Fibroblast of skin of abdomen (primary cell): ENCODE measurements at places on chromosomes 11 and 22.

GRCh38 chr11:8930456-8931175 lies 2.1 kb downstream of the C11orf16 start:
- DNase-seq = no peak

DNA sequence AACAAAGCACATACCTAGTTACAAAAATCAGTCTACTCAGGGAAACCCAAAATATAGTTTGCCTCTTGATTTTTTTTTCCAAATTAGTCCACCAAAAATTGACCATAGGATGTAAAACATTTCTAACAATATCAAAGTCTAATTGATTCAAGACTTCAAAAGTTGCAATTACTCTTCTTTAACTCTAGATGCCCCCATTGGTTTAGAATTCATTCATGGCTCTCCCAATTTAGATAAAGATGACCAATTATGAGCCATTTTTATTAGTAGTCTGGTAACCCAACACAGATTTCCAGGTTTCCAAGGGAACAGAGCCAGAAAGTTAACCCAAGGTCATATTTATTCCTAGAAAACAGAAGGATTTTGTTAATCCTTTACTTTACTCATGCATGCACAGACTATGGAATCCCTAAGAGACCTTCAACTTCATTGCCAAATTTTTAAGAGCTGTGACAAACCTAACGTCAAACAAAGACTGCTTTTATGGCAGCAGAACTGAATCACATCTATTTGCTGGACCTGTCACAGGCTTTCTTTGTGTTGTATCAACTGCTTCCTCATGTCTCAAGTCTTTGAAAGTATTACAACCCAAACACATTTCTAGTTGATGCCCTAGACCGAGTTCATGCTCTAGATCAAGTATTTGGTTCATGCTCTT lies 55.3 kb downstream of the C22orf42 start:
- no peak for DNase-seq

- DNase-seq = no peak
These were observed 38.3 kb downstream of the KCNJ4 start for GRCh38 chr22:38416621-38417251.

DNA sequence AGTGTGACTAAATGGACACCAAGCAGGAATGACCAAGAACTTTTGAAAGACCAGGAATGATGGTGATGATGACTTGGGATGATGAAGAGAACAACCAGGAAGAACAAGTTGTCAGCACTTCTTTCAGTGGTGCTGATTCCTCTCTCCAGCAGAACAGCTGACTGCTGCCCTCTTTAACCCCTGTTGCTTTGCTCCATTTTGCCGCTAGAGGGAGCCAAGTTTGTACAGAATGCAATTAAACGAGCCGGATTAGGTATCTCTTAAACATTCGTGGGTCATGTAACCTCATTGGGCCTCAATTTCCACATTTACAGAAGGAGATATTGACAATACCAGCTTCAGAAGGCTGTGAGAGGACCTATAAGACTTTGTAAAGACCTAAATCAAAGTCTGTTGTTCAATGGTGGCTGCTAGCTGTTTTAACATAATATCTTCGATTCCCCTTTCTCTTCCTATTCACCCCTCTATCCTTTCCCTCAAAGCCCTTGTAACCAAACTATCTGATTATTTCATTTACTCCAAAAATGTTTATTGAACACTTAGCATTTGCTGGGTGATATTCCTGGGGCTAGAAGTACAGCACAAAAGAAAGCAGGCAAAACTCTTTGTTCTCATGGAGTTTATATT lies 1.9 kb downstream of the OR4S1 start:
- no peak for DNase-seq

DNA sequence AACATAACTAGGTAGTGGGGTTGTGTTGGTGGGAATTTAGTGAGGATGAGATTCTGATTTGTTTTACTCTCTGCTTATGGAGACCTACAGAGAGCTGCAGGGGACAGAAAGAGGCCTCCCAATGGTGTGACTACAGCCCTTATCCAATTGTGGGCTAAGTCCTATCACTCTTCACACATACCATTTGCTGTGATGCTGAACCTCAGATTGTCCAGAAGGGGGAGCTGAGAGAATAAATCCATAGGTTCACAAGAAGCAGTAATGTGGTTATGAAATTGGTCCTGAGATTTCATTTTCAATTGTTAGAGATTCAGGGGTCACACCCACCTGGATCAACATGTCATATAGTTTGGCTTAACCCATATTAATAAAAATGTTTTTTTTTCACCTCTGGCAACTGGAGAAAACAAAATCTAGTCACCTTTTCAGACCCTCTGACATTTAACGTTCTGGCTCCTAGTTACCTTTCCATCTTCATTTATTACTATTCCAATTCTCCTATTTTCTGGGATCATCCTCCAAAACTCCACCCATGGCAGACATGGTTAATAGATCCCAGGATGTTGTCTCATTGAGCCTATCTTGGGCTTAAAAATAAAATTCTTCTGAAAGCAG lies 53.3 kb upstream of the PTPN5 start:
- peak; percentile 11 for DNase-seq

GRCh38 chr11:116397602-116398084 lies 375.1 kb downstream of the BUD13 start:
- DNase-seq = peak; percentile 45

GRCh38 chr11:115300660-115301428 lies 203.4 kb downstream of the CADM1 start:
- peak; percentile 73 for DNase-seq

- no peak for DNase-seq
These were observed 28.4 kb downstream of the WEE1 start for GRCh38 chr11:9601876-9602199.
